Suppressor macrophage treated with lipopolysaccharide for 4 hours (primary cell): ENCODE measurements at places on chromosomes 1 and 21.

- no peak for DNase-seq
These were observed 303.7 kb upstream of the PLD5 start for GRCh38 chr1:242828199-242828598.

DNA sequence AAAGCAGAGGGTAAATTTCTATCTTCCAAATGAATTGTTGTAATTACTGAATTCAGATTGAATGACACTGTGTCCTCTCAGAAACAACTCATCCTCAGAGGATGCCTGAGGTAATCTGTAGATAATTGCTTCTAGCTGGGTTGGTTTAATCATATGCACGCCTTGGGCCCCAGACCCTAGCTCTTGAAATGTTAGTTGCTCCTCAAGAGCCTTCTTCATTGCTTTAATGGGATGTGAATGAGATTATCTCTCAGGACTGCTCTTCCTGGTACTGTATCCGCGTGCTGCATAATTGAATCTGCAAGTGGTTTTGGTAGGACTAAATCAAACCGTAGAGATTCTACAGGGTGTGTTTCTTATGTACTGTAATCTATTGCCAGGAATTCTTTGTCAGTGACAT, 569.3 kb upstream of the NEGR1 start:
- DNase-seq, result no peak

DNA sequence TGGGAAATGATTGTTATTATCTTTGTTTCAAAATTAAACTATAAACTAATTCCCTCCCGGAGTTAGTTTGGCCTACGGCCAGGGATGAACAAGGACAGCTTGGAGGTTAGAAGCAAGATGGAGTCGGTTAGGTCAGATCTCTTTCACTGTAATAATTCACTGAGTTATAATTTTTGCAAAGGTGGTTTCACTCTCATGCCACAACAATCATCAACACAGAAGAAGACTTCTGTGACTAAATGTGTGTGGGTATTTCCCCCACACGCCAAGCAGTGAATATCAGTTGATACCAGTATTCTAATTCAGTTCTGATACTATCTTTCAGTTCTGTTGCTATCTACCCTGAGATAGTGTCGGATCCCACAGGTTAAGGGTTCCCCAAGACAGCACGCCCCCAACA, 215.1 kb downstream of the S1PR1 start:
- no peak for DNase-seq

- no peak for DNase-seq
These were observed 109.5 kb upstream of the JUN start for GRCh38 chr1:58893257-58893869.

DNA sequence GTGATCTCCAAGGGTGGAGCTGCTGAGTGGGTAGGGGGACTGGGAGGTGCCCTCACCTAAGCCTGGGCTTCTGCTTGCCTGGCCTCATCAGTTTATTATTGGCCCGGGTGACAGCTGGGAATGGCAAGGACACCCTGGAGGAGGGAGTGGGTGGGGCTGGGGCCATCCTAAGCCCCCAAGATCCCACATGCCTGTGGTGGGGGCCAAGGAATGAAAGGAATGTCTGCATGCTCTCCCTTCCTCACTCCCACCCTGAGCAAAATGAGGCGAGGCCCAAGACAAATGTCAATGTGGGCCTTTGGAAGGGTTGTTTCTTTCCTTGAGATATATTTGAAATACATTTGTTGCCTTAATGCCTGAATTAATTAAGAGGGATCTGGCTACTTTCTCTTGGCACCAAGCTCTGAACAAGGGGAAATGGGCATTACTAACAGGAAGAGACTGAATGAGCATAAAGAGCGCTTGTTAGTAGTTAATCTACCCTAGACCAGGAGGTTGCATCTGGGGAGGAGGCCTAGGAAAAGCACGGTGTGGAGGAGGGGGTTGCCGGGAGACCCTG, 19.7 kb upstream of the CHI3L1 start:
- no peak for DNase-seq

- no peak for DNase-seq
These were observed 9.5 kb downstream of the GPSM2 start for GRCh38 chr1:108886292-108886691.

DNA sequence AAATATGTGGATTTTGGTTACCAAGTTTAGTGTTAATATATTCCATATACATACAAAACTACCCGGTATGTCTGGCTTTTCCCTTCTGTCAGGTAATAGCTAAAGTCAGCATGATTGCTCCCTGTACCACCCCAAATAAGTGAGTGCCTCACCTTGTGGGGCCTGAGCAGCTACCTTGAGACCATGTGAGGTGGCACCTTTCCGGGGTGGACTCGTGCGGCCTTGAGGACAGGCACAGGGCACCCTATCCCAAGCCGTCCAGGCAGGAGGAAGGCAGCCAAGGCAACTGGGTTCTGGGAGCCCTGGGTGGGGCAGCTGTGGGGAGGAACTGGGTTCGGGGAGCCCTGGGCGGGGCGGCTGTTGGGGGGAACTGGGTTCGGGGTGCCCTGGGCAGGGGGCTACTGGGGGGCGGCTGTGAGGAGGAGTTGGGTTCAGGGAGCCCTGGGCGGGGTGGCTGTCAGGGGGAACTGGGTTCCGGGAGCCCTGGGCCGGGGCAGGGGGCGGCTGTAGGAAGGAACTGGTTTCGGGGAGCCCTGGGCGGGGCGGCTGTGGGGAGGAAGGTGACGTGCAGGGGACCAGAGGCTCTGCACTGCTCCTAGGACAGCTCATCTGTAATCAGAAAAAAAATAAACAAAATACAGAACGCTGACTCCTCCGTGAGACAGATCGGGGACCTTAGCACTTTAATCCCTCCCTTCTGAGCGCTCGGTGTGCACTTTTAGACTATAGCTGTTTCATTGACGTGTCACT, 63.3 kb downstream of the POFUT2 start:
- DNase-seq, result no peak
